ENCODE measurements at places on chromosomes 6 and 20.

DNA sequence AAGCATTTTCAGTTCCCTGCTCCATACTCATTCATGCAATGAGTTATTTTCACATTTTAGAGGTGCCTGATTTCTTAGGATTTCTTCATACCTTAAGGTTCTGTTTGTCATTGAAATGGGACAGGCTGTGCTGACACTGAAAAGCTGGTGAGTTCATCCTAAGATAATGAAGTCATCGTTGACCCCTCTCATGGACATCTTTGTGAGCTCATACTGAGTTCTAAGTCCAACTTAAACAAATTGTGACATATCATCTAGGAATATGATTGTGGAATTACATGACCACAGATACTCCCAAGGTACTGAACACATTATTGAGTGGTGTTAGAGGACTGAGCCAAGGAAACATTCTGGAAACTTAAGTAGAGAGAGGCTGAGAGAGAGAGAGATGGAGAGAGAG is 224.8 kb upstream of the JAG1 start:
- DNase-seq = no peak

DNA sequence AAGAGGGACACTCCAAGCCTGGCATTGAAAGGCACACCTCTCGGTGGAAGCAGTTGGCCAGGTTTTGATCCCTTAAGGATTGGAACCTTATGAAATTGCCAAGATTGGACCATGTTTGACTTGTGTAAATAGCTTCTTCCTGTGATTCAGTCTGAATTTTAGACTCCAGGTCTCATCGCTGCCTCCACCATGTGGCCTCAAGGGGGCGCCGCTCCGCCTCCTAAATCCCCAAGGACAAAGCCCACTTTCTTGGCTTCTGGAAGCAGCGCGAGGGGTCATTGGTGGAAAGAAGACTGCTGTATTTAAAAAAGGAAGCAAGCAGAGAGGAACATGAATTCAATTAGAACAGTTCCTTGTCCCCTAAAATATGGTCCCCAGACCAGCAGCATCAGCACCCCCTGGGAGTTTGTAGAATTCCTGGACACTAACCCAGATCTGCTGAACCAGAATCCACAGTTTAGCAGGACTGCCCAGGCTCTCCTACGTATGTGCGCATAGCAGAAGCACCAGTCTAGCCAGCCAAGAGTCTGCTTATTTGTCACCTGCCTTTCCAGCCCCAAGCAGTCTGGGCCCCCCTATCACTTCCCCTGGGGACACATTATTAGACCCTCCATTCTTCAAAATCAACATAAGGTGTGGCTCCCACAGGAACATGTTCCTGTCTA is 108.5 kb downstream of the LY86 start:
- no peak for DNase-seq

- DNase-seq = no peak
Observed at GRCh38 chr6:136646377-136646776, 96.2 kb upstream of the MAP7 start.

- DNase-seq = no peak
Observed at GRCh38 chr20:42641886-42642285, 547.8 kb downstream of the PTPRT start.

GRCh38 chr20:46316984-46317684 is 8.8 kb upstream of the CDH22 start:
- no peak for DNase-seq

- DNase-seq = no peak
Observed at GRCh38 chr20:36526521-36527011, 14.8 kb upstream of the MYL9 start.

DNA sequence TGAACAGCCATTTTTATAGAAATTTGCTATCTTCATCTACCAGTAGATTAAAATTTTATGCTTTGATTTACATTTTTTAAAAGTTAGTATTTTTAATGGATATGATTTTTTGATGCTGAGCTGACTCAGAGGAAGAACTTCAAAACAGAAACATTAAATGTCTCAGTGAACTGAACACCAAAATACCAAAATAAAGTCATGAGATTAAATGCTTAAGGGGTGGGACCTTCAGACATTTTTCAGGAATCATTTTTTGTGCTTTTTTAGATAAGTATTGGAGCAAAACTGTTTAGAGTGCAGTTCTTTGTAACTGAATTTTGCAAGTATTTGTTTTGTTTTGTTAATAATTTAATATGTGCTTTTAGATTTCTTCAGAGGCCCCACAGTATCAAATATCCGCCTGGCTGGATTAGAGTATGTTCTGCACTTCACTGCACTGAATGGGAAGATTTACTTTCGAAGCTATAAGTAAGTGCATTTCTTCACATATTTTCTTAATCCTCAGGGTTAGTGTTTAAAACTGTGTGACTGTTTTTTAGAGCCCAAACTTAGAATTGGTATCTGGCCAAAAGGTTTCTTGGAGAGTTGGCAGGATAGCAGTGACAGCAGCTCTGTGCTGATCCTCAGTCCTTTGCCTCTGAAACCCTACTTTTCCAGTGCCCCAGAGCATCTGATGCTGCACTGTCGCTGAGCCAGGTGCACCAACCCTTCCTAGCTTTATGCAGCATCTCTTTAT is 33.7 kb downstream of the RPF2 start:
- DNase-seq = no peak

GRCh38 chr20:24614341-24614740 is 144.9 kb downstream of the SYNDIG1 start:
- DNase-seq = no peak

Measured in naive thymus-derived CD8-positive, alpha-beta T cell (primary cell).